ENCODE measurements at places on chromosomes 3 and 15.

- no peak for DNase-seq
Observed at GRCh38 chr3:55854494-55854893, 367.4 kb upstream of the WNT5A start.

DNA sequence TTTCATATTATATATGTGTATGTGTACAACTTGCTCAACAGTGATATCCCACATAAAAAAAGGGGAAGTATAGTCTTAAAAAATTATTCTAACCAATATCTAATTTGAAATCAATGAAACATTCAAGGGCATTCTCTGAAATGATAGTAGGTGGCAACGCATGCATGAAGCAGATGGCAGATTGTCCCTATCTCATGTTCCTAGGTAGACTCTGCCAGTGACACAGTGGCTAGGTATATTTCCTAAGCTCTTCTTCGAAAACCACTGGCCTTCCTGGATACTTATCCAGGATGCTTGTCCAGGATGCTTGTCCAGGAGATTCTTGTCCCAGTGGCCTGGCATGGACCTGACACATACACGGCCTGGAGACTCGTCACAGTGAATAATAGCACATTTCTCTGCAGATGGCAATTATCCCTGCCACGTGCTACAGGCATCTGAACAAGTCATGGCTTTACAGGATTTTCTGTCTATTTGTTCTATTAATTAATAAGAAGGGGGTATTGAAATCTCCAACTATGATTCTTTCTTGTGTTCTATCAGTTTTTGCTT, 54.9 kb downstream of the OCA2 start:
- no peak for DNase-seq

- no peak for DNase-seq
Observed at GRCh38 chr3:153673853-153674252, 447.3 kb upstream of the ARHGEF26 start.

GRCh38 chr15:39587731-39588530, 7.1 kb downstream of the THBS1 start:
- DNase-seq, result no peak

GRCh38 chr3:197431346-197431910, 124.3 kb downstream of the BDH1 start:
- no peak for DNase-seq

GRCh38 chr3:124845406-124845805, 41.8 kb downstream of the ITGB5 start:
- DNase-seq, result no peak

- no peak for DNase-seq
Observed at GRCh38 chr3:67048715-67049074, 50.6 kb downstream of the KBTBD8 start.

GRCh38 chr3:32842531-32842931, 24.7 kb downstream of the TRIM71 start:
- no peak for DNase-seq

- DNase-seq, result no peak
Observed at GRCh38 chr3:65689436-65689835, 349.3 kb downstream of the MAGI1 start.

GRCh38 chr3:127525373-127525772, 65.2 kb downstream of the TPRA1 start:
- DNase-seq, result no peak

GRCh38 chr15:55737373-55737772, 5.6 kb downstream of the PRTG start:
- no peak for DNase-seq

- no peak for DNase-seq
Observed at GRCh38 chr3:18635215-18635614, 210.1 kb upstream of the SATB1 start.

Data from stimulated activated CD4-positive, alpha-beta T cell treated with anti-CD3 and anti-CD28 coated beads, TNF-alpha, amount 100 ng/mL, for 24 hours (primary cell).